Hematopoietic multipotent progenitor cell (in vitro differentiated cells): ENCODE measurements at places on chromosomes 7 and 10. TPM values are rescaled to one million over a fixed set of nuclear protein-coding genes. Genes with fewer than 3 reads are reported as not detected.

DNA sequence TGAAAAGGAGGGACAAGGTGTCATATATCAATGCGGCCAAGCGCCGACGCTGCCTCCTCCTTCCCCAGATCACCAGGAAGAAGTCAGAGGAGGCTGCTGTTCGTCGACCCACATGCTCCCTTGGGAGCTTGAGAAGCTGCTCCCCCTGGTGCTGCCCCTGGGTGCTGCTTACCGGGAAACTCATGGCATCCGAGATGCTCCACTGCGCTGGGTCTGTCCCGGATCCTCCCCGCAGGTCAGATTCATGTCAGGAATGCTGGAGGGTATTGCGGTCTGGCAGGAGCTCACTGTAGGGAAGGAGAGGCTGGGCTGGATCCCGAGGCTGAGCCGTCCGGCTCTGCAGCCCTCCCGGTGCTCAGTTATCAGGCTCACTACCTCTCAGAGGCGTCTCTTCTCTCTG lies 123.7 kb upstream of the FAM20C start:
- no peak for DNase-seq

- DNase-seq: no peak
Measured at GRCh38 chr7:155913291-155913690, 101.0 kb upstream of the SHH start.

The LIPJ gene
- total RNA-seq: 0.27 TPM

GRCh38 chr7:141436575-141437075 lies 114.6 kb upstream of the AGK start:
- no peak for DNase-seq

The PAPSS2 gene
- total RNA-seq: 0.54 TPM

GRCh38 chr7:95907337-95907736 lies 135.0 kb downstream of the DYNC1I1 start:
- DNase-seq: no peak

DNA sequence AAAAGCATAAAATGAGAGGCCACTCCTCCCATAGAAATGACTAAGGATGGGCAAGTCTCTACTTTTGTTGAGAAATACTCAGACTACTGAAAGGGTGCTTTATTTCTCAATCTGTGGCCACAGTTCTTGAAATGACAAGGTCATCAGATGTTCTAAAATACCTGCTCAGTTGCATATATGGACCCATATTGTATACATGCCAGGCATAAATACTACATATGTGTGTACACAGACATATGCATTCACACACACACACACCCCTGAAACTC lies 691.5 kb upstream of the SORCS1 start:
- no peak for DNase-seq

DNA sequence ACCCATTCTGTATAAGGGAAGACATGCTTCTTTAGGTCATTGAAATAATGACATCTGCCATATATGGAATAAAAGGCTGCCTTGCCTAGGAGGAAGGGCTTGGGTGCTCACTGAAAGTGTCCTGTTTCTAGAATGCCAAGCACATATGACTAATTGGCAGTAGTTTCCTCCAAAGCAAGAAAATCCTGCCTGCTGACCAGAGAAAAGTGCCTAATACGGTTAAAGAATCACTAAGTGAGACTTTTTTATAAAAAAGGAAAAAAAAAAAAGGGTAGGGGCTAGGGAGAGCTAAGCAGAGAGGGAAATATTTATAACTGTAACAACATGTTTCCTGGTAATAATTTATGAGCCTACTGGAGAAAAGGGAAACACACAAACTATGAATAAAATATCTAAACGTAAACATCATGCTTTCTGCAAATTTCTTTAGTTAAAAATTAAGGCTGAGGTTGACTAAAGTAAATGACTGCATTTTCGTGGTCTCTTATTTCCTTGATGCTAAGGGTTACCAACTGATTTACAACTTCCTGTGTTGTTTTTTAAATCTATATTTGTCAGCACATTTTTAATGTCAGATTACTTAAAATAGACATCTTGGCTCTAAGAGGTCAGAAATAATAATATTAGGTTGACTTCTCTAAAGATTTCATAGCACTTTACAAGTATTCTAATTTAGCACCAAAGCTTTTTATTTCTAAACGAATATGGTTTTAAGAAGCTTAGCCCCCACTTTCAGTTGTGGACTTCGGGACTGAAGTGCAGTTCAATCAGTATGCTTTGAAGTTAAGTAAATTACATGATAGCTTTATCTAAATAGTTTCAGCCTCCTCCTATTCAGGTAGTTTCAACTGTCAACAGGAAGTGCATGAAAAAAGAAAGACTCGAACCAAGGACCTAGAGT lies 89.6 kb downstream of the CABCOCO1 start:
- DNase-seq: peak; percentile 53

DNA sequence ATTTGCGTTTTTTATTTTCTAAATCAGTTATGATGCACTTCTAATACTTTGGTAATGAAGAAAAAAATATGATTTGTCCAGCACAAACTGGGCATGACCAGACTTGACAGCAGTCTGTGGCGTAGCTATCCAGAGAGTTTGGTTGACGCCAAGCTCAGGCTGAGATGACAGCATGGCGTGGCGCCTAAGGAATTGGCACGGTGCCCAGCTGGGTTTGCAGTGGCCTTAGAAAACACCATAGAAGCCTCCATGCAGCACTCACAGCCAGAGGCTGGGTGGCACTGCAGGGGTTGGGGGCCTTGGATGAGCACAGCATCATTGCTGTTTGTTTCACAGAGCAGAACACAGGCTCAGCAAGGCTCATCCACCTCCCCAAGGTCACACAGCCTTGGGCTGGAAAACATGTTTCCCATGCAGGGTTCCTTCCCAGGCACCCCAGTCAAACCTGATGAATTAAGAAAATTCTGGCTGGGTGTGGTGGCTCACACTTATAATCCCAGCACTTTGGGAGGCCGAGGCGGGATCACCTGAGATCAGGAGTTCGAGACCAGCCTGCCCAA lies 88.9 kb downstream of the GTF2IRD1 start:
- no peak for DNase-seq

The GARIN1A gene
- total RNA-seq: 0.27 TPM

- DNase-seq: no peak
Measured at GRCh38 chr10:87668324-87669074, 8.8 kb downstream of the PAPSS2 start.
